AG09309 (cell line): ENCODE measurements at places on chromosomes 7 and 10.

DNA sequence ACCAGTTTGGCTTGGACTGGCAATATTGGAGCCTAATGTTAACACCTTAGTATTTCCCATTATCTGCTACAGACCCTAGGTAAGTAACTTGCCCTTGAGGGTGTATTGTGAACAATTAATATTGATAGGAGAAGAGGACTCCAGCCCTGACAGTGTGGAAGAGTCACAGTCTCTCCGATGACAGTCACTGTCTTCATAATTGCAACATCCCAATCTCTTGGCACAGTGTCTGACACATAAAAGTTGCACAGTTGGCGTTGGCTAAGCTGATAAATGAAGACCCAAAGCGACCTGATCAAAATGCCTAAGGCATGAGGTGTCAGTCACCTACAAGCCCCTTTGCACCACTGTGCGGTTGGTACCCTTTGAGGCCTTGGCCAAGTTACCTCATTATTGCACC lies 154.7 kb upstream of the AOAH start:
- DNase-seq, result no peak

GRCh38 chr10:121469797-121470606 lies 128.2 kb downstream of the FGFR2 start:
- DNase-seq, result no peak

DNA sequence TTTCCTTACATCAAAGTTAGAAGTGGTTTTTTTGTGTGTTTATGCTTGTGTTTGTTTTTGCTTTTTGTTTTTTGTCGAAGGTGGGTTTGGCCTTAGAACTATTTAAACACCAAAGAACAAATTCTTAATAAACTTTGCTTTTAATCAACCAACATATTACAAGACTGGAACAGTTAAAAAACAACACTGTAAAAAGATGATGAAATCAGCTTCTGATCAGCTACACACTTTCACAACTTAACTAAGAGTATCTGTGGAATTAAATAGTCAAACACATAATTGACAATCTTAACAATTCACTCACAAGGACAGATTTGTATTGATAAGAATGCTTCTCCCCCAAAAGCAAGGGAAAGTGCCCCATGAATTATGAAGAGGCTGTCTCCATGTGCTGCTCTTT lies 58.8 kb downstream of the MRPL32 start:
- no peak for DNase-seq

DNA sequence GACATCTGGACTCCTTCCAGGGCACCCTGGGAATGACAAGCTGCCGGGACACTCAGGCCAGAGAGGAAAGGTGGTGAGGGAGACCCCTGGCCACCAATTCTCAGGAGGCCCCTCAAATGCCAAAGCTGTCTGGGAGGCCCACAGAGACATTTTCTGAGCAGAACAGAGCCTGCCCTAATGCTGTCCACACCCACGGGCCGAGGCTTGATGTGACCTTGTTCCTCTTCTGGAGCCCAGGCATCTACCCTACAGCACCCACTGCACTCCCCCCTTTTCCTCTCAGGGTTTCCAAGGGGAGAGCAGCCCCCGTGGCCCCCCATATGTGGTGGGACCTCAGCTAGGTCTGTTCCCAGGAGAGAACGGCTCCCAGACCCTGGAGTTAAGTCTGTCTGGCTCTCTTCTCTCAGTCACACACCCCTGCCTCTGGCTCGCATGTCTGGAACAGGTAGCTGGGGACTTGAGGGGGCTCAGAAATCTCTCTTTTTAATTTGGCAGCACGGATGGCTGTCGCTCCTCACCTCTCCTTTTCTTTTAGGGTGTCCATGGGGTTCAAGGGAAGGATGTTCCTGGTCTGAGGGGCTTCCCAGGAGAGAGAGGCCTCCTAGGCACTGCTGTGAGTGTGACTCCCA lies 16.8 kb upstream of the VOPP1 start:
- no peak for DNase-seq

DNA sequence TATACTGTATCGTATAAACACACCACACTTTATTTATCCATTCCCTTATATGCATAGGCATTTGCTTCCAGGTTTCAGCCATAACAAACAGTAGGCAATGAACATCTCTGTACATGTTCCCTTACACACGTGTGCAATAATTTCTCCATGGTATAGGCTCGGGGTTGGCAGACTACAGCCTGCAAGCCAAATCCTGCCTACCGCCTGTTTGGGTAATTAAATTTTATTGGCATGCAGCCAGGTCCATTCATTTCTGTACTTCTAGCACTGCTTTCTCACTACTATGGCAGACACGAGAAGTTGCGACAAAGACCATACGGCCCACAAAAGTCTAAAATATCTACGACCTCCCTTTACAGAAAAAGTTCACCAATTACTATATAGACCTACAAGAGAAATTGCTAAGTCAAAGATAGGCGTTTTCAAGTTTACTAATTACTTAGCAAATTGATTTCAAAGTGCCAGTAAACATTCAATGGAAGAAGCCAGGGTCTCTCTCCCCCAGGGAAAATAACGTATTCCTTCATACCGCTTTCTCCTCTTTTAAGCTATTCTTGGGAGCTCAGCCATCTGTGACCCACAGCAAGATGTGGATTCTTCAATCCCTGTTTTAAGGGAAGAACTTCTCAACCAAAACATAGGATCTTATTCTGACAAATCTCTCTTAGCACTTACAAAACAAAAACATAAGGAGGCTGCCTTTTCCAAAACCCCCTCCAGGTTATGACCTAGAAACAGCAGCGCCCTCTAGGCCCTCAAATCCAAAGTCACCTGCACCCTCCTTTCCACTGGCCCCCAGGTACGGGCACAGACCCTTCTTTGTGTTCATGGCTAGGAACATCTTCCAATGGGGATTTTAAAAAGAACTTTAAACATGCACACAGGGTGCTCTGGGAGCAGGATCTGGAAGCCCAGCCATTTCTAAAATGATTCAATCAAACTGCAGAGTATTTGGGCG lies 100.5 kb downstream of the FGFR2 start:
- DNase-seq, result no peak
